ENCODE measurements at places on chromosomes 2 and 18. TPM values are rescaled to one million over a fixed set of nuclear protein-coding genes. Genes with fewer than 3 reads are reported as not detected.

IL18RAP gene
- 0.55 TPM for polyA plus RNA-seq

IL36B gene
- polyA plus RNA-seq = 1.5 TPM

ANKRD30BL gene
- polyA plus RNA-seq = not detected

FEV gene
- polyA plus RNA-seq = not detected

NR4A2 gene
- polyA plus RNA-seq = 1.6 TPM

CABYR gene
- 0.67 TPM for polyA plus RNA-seq

COL6A3 gene
- polyA plus RNA-seq = 10.3 TPM

TRPM8 gene
- not detected for polyA plus RNA-seq

TMEM182 gene
- polyA plus RNA-seq = 0.96 TPM

KHK gene
- 2.2 TPM for polyA plus RNA-seq

GULP1 gene
- polyA plus RNA-seq = 5.5 TPM

ACSL3 gene
- polyA plus RNA-seq = 43.9 TPM

HRH4 gene
- polyA plus RNA-seq = not detected

ANKRD29 gene
- 7.2 TPM for polyA plus RNA-seq

IL36G gene
- 54.5 TPM for polyA plus RNA-seq

VWA3B gene
- 0.01 TPM for polyA plus RNA-seq

ALK gene
- polyA plus RNA-seq = 0.05 TPM

ANKRD62 gene
- polyA plus RNA-seq = 0.45 TPM

DDX1 gene
- 70.0 TPM for polyA plus RNA-seq

CCT4 gene
- 75.1 TPM for polyA plus RNA-seq

CXCR1 gene
- polyA plus RNA-seq = 0.08 TPM

MYOM1 gene
- polyA plus RNA-seq = 1.6 TPM
